NT2/D1 (cell line): ENCODE measurements at places on chromosomes 11 and 22.

GRCh38 chr11:29251738-29252137 is 765.1 kb downstream of the KCNA4 start:
- DNase-seq: no peak

DNA sequence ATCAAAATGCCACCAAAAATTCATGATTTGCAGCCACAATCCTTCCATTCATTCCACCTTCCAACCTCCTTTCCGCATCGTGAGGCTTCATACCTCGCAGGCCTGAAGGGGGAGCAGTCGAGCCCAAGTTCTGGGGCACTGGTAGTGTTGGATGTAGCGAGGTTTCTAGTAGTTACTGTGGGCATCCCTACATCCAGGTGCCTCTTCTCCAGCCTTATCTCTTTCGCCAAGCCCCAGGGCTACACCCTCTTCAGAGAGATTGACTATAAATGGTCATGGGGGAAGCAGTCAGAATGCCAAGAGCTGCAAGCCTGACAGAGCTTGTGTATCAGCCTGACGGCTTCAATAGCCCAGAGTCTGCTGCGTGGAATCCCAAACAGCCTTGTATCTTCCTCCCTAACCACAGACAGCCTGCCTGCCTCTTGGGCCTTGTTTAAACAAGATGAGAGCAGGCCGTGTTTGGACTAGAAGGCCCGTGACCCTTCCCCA is 28.9 kb downstream of the CLMP start:
- no peak for DNase-seq

GRCh38 chr22:17087498-17088131 is 2.8 kb downstream of the IL17RA start:
- DNase-seq: no peak

DNA sequence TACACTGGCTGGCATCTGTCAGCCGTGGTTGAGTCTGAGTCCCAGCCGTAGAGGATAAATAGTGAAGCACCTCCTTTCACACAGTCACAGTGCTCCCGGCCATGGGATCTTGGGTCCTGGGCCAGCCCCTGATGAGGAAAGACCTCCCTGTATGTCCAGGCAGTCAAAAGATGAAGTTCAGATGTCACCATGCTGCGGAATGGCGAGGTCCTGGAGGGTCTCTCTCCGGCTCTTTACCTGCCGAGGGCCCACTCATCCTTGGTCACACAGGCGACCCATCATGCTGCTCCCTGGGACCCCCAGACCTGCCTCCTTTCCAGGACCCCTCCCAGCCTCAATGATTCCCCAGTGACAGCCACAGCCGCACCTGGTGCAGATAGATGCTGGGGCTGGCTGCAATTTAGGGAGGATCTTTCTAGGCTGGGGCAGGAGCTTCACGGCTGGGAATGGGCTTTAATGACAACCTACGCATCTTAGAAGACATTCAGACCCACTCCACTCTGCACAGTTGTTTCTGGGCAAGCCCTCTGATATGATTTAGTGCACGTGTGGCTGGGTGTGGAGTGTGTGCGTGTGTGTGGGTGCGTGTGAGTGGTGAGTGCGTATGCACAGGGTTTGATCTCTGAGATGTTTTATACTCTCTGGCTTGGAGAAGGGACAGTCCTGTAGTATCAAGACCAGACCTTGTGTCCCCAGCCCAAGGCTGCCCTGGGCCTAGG is 79.7 kb downstream of the FBLN1 start:
- no peak for DNase-seq

- no peak for DNase-seq
These were observed 15.2 kb downstream of the CCDC134 start for GRCh38 chr22:41815716-41816115.

DNA sequence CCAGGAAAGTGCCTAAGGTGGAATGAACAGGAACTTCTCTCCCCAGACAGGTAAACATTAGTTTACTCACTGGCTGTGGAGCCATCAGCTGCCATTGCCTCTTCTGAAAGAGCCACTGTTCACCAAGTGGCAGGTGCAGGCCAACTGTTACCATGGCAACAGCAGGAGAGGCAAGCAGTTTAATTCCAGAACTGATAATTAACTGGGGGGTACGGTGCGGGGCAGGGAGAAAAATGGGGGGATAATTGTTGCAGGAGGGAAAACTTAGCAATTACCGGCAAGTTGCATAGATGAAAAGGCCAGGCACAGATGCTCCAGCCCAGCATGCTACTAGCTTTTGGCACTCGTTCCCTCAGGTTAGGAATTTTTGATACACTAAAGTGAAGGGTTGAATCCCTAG is 85.1 kb downstream of the TRIM44 start:
- DNase-seq: no peak

DNA sequence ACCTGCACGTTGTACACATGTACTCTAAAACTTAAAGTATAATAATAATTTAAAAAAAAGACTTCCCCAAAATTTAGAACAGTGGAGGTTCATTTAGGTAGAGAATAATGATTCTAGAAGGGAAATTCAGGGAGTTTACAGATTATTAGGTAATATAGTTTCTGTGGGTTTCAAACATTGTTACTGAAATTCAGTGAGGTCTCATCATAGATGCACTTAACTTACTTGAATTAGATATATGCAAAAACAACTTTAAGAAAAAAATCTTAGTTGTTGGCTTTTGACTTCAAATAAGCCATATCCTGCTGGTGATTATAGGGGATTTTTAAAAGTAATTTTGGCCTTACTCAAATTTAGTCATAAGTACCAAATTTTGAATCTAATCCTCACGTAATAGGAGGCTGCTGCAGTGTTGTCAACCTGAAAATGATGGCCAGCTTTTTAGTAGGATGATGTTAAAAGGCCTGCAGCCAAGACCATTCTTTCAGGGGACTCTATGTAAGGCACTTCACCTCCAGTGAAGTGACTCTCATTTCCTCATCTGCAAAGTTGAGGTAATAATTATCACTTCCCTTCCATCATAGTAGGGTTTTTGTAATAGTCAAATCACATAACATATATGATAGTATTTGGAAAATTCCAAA is 42.5 kb upstream of the KCNA4 start:
- DNase-seq: no peak

GRCh38 chr22:45228401-45228754 is 12.3 kb downstream of the KIAA0930 start:
- no peak for DNase-seq

DNA sequence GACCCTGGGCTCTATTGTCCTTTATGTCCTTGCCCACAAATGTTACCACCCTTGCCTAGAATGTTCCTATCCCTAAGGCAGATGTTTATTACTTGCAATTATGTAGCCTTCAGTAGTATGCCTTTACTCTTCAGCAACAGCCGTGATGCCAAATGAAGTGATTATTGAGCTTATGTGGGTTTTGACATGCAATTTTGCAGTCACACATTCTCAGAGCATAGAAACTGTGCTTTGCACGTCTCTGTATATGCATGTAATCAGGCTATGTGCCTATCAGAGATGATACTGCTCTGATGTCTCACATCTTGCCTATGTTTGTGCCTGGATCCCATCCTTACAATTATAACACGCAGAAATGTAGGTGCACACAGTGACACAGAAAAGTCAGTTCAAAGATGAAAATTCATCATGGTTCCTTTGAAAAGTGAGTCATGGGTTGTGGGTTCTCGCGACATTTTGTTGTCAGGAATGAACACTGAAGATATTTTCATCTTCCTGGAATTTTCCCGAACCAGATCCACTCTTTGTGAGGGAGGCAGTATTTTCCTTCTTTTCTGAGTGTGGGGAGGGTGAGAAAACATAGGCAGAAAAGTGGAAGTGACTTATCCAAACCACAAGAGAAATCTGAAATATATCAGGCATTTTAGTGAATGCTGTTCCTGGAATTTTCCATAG is 81.1 kb downstream of the BMAL1 start:
- no peak for DNase-seq

DNA sequence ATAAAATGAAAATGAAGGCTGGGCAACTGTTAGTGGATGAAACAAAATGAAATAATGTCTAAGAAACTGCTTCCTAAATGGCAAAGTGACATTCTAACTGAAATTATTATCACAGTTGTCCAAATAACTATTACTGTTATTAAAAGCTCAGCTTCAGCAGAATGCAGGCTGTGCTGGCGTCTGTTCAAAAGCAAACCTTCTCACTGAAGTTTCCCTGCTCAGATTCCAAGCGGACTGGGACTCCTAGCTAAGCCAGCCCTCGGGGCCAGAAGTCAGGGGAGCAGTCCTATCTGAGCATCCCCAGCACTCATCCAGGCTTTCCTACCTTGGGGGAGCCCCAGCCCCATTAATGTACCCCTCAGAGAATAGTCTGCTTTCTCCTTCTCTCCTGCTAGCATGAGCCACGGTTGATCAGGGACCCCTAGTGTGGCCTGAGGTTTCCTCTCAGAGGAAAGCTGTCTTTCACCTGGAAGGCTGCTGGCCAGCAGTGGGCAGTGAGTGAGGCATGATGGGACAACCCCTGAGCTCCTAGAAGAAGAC is 1167.3 kb downstream of the TBC1D22A start:
- DNase-seq: no peak

- DNase-seq: no peak
These were observed 62.0 kb downstream of the IGF2 start for GRCh38 chr11:2077061-2077802.

DNA sequence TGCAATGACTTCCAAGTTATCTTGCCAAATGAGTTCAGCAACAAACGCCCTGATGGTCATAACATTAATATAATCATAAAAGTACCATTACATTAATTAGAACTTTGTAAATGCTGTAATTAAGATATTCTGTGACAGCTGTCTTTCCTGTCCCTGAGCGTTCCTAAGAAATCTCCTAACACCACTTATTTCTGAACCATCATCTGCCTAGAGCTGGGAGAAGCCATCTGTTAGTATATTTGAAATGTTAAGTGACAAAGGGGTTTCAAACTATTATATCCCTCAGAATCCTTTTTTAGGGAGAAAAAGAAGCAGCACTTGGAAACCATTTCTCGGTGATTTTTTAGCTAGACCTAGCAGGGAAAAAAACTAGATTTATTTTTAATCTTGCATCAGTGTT is 657.5 kb downstream of the FAM181B start:
- DNase-seq: no peak

DNA sequence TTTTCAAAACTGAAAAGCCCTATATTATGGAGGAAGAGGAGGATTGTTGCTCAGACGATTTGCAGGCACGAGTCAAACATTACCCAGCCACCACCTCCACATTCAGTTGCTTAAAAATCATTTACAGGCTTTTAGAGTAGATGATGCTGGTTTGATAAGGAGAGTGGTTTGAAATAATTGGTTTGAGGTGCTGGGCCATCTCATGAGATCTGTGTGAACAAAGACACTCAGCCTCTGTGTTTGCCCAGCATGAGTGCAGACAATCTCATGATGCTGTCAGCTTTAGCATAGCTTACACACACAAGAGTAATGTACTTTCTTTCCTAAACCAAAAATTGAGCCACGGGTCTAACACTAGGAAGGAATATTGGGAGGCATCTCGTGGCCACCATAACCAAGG is 4.3 kb downstream of the SLC43A3 start:
- DNase-seq: no peak

GRCh38 chr11:12287009-12287373 is 90.4 kb upstream of the PARVA start:
- peak; percentile 50 for DNase-seq

- DNase-seq: no peak
These were observed 7.1 kb downstream of the TPCN2 start for GRCh38 chr11:69055598-69056516.

DNA sequence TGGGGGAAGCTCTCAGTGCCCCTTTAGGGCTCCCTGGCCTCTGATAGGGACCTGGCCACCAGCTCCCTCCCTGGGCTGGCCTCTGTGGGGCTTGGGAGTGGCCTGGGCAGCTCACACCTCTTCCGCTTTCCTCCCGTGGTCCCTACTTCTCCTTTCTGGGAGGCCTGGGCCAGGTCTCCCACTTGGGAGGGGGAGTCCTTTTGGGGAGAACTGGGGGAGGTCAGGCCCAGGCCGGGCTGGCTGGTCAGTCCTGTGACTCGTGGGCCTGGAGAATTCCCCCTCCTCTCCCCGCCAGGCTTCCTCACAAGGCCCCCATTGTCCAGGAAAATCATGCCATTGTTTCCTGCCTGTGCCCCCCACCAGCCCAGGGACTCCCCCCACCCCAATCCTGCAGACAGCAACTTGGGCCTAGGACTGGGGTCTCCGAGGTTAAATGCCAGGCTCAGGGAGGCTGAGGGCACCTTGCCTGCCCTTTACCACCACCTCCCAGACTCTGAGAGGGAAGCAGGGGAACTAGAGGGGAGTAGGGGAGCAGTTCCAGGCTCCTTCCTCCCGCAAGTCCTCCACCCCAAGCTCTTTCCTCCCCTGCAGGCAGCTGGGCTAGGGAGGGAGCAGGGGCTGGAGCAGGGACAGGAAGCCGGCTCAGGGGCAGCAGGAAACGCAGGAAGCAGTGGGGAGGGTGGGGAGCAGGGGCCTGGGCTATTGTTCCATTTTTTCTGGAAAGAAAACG is 2.8 kb downstream of the MAP3K11 start:
- DNase-seq: no peak

DNA sequence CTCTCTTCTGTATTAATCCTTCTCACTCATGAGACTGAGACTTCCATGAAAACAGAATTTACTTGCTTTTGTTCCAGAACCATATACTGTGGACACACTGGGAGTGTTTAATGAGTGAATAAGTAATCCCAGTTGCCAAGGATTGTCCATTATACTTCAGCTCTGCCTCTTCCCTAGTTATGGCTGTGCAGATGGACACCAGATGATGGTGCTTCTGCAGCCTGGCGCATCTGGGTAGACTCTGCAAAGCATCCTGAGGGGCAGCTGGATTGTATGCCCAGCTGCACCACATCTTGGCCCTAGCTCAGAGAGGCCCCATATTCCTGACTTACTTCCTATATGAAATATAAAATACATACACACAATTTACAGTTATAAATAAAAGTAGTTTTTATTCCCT is 43.5 kb downstream of the DBX1 start:
- no peak for DNase-seq

DNA sequence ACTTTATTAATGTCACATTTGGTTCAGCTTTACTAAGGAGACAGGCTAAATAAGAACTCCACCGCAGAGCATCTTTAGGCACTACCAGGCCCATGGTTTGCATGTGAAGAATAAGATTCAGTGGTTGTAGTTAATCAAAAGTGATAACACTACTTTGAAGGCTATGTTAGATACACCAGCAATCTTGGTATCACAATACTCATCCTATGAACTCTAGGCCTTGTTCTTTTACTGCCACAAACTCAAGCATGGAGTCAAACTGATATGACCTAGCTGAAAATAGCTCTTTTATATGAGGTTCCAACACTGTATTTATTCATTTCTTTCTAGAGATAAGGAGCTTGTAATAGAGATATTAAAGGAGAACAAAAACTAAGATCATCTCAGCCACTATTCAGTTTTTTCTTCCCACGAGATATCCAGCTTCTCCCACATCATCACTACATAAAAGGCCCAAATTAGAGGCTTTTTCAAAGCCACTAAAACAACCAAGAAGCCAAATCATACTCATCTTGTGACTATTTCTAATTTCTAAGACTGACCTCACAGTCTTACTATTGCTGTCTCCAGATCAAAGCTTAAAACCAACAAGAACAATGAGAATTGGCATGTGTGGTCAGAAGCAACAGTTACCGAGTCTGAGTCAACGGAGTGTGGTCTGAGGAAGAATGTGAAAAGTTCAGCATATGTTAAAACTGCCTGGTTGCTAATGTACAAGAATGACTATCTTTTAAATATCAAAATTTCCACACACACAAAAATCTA is 25.1 kb upstream of the GUCY1A2 start:
- DNase-seq: no peak
